Erythroblast (primary cell): ENCODE measurements at places on chromosomes 2 and 18.

DNA sequence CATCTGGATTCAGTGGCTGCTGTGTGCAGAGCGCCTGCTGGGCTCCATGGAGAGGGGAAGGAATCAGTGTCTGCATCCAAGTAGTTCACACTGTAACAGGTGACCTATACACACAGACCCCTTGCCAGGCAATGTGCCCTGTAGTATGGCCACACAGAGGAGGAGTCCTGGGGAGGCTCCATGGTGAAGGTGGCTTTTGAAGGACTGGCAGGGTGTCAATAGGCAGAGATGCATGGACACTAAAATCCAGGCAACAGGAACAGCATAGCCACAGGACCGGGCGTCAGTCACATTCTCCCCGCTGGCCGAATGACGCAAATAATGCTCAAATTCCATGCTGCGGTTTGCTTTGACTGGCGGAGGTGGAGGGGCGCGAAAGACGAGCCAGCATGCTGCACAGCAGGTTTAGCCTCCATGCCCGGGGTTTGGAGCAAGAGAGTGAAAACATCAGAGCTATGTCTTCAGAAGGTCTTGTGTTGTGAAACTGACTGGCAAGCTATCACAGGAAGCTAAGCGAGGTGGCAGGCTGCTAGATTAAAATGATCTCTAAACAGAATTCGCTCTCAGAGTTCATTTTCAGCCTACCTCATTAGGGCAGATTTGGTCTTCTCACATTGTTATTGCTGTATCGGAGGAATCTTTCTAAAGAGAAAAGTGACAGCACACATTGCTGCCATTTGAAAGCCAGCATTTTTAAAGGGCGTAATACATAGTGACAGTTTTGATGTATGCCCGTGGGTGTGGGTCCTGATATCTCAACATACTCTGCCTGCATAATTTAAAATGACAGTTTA is 1.2 kb upstream of the CHMP1B start:
- DNase-seq: peak; percentile 74

DNA sequence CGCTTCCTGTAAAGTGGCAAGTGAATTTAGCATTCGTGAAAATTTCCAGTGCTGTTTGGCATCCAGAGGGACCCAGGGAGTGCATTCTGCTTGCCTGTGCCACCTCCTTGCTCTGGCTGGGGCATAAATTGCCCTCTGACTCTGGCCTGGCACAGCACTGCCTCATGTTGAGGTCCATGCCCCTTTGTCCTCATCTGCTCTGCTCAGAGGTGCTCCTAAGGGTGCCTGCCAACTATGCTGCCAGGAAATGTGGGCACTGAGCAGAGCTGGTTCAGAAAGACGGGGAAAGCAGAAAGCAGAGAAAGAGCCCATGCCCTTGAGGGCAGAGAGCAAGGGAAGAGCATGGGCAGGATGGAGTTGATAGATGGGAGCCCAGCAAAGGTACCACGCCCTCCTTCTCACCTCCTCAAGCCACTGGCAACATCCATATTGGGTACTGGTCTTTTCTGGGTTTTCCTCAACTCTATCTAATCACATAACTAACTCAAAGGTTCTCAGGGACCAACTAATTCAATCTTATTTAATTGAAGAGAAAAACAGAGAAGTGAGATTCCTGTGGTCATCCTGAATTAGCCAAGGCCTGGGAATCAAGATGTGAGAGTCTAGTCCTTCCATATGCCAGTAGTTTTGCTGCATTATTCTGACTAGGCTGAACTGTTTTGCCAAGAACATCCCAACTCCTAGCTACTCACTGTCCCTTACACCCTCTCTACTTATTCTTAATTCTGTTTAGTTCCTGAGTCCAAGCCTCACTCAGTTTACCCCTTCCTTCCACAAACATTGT is 441.5 kb upstream of the TNP1 start:
- DNase-seq: no peak

DNA sequence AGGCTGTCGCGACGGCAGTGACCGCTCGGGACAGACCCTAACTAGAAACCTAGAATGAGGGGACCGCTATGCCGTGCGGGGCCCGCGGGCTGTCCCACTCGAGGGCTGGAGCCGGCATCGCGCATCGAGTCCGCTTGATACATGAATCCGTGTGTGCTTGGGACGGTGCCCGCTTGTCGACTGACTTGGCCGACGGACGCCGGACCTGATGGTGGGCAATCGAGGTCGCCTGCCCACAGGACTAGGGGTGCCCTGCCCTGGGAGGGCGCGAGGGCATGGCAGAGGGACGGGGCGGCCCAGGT is 749 bp upstream of the PTMA start:
- DNase-seq: peak; percentile 89

GRCh38 chr2:130736487-130736886 is 7.6 kb downstream of the GPR148 start:
- no peak for DNase-seq

DNA sequence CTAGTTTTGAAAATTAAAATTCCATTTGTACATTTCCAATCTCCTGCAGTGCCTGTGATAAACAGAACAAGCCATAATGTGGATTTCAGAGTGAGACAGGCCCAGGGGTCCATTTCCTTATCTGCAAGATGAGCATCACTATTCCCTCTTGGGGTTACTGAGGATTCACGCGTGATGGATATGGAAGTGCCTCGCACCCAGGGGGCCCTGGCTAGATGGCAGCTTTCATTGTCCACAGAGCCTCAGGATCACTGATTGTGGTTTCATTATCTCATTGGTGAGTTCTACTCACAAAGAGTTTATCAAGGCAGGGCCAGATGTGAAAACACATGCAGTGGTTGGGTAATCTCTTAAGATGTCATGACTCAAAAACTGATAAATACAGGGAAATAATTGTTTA is 11.6 kb downstream of the CNGA3 start:
- no peak for DNase-seq

GRCh38 chr2:37784071-37784758 is 112.8 kb upstream of the CDC42EP3 start:
- DNase-seq: no peak
